Tongue (tissue), 3 donors: ENCODE measurements at places on chromosomes 12 and 14. TPM values are rescaled to one million over a fixed set of nuclear protein-coding genes. Genes with fewer than 3 reads are reported as not detected.

GRCh38 chr12:93073324-93073723, 144.2 kb upstream of the EEA1 start:
- no peak for DNase-seq

DNA sequence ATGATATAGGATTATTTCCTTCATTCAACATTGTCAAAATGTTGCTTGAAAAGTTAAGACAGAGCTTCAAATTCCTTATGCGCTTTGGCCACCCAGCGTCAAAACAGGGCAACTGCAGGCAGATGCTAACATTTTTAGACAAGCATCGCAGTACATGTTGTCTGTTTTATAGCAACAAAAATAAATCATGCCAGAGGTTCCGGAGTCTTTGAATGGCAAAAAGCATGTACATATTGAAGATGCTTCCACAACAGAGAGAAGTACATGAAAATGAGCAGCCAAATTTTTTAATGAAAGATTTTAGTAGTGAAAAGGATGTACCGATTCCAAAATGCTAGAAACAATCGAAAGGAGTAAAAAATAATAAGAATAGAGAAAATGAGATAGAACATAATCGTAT, 49.8 kb upstream of the USP15 start:
- DNase-seq = peak; percentile 54

- peak; percentile 64 for DNase-seq
Measured at GRCh38 chr12:6211421-6211869, 11.2 kb downstream of the CD9 start.

DNA sequence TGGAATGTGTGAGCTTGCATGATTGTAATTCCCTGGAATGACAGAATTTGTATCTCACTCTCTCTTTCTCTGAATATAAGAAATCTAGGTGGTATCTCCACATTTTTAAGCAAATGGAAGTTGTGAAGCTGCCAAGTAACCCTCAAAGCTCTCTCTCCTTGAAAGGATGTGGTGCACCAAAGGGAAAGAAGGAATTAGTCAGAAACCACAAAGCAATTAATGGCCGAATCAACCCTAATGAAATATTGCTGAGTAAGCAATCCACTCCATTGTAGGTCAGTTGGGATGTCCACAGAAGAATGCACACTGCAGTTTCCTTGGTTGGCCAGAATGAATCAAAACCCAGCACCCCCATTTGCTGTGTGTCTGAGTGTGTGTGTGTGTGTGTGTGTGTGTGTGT, 153.5 kb downstream of the KCNA5 start:
- no peak for DNase-seq

- peak; percentile 62 for DNase-seq
Measured at GRCh38 chr12:102602521-102602920, 122.2 kb upstream of the IGF1 start.

GRCh38 chr14:85254711-85255110, 275.2 kb upstream of the FLRT2 start:
- peak; percentile 40 for DNase-seq

DNA sequence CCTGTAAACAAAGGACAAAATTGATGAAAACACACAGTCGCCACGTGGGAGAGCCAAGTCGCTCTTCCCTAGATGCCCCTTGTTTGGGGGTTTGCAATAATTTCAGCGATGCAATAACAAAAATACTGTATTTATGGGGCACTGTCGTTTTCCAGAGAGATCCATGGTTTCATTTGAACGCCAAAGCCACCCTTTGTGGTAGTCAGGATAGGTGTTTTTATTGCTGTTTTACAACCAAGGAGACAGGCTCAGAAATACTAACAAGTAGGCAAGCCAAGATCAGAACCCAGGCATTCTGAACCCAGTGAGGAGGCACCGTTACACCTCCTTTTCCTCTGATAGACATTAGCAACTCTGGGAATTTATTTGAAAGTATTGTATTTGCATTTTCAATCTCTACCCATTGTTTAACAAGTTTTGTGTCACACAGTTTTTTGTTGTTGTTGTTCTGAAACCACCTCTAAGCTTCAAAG, 831 bp upstream of the BTBD7 start:
- no peak for DNase-seq

NFATC4 gene
- total RNA-seq = 56.6 TPM

SLC38A2 gene
- total RNA-seq = 374 TPM
